Stimulated activated naive B cell treated with anti-CD40 and anti-IgM and Interleukin-4, amounts not matched to agents 10 μg/mL and 1 μg/mL and 100 μg/mL, for 72 hours (primary cell): ENCODE measurements at places on chromosomes 3 and 15.

- DNase-seq: no peak
Measured at GRCh38 chr3:40516201-40516600, 8.6 kb upstream of the ZNF621 start.

- peak; percentile 6 for DNase-seq
Measured at GRCh38 chr3:88180398-88180999, 30.7 kb downstream of the C3orf38 start.

- no peak for DNase-seq
Measured at GRCh38 chr3:14329116-14329830, 73.1 kb upstream of the SLC6A6 start.

- DNase-seq: no peak
Measured at GRCh38 chr3:150216866-150217600, 191.1 kb upstream of the TSC22D2 start.

DNA sequence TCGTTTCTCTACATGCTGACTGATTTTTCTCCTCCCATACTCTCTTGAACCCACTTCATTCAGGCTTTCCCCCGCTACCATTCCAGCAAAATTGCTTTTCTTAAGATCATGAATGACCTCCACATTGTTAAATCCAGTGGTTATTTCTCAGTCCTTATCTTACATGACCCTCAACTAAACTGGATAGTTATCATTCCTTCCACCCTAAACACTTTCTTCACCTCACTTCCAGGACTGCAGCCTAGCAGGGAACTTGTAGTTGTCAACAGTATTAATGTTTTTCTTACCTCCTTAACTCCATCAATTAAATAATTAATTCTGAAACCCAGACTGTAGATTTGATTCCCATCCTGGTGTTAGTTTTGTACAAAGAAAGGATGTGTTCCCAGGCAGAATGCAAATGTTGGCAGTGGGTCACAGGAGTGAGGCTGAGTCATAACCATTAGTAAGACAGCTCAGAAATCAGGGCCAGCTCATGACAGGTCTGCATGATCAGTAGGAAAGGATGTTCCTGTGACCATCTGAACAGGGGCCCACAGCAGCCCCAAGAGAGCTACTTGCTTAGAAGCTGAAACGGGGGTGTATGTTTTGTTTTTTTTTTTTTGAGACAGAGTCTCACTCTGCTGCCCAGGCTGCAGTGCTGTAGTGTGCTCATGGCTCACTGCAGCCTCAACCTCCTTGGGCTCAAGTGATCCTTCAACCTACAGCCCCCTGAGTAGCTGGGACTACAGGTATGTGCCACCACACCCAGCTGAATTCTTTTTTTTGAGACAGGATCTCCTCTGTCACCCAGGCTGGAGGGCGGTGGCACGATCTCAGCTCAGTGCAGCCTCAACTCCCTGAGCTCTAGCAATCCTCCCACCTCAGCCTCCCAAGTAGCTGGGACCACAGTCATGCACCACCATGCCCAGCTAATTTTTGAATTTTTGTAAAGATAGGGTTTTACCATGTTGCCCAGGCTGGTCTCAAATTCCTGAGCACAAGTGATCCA lies 9.1 kb downstream of the BCL2L10 start:
- no peak for DNase-seq

- no peak for DNase-seq
Measured at GRCh38 chr3:40044487-40044886, 235.1 kb downstream of the MYRIP start.

- DNase-seq: no peak
Measured at GRCh38 chr3:129346695-129347457, 68.2 kb downstream of the HMCES start.

DNA sequence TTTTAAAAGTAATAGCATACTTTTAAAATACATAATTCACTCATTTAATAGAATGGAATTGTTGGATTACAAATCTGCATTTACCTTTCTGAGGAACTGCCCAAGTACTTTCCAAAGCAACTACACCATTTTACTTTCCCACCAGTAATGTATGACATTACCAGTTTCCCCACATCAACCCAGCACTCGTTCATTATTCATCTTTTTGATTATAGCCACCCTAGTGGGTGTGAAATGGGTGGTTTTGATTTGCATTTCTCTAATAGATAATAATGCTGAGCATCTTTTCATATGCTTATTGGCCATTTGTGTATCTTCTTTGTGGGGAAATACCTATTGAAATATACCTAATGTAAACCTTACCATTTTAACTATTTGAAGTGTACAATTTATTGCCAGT lies 18.0 kb upstream of the EBLN2 start:
- no peak for DNase-seq

- DNase-seq: no peak
Measured at GRCh38 chr3:10988991-10989484, 3.5 kb upstream of the SLC6A1 start.

GRCh38 chr3:154236331-154236730 lies 88.0 kb downstream of the DHX36 start:
- no peak for DNase-seq

GRCh38 chr3:160220038-160220437 lies 5.2 kb upstream of the C3orf80 start:
- no peak for DNase-seq

- DNase-seq: no peak
Measured at GRCh38 chr3:149969110-149969939, 1.4 kb downstream of the PFN2 start.

DNA sequence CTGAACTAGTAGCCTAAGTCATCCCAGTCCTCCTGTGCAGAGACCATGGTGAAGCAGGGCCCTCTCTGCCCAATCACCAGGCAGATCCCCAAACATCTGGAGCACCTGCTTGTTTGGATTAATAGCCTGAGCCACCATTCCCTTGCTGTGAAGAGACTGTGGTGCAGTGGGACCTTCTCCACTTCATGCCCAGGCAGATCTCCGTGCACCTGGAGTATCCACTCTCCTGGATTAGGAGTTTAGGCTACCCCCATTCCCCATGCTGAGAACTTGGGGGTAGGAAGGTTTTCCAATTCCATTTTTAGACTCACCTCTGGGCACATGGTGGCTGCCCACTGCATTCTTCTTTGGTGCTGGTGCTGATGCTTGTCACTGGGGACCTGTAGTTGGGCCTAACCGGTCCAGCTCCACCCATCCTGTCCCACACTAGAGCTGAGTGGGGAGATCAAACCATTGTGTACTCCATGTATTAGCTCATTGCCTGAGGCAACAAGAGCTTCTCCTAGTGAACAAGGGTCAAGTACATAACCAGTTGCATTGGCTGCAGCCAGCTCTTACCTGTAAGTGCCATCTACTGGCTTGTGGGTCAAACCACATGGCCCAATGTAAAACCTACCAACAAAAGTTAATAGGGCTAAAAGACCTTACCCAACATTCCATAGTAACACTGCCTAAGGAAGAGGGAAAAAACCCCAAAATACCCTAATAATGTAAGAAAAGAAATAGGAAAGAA lies 382.5 kb upstream of the CBLB start:
- DNase-seq: no peak

DNA sequence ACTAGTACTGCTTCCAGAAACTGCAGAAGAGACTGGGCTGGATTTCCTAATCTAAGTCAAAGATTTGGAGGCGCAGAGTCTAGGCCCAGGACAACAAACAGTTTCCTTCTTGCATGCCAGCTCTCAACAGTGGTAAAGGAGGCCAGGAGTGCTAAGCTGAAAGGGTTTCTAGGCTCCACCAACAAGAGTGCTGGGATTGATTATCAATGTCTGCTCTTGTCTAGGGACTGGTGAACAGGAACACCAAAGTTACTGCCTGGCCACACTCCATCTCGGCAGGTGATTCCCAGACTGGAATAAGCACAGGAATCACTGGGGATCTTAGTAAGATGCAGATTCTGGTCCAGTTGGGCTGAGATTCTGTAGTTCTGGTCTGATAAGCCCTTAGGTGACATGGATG lies 22.8 kb upstream of the FGD5 start:
- no peak for DNase-seq

DNA sequence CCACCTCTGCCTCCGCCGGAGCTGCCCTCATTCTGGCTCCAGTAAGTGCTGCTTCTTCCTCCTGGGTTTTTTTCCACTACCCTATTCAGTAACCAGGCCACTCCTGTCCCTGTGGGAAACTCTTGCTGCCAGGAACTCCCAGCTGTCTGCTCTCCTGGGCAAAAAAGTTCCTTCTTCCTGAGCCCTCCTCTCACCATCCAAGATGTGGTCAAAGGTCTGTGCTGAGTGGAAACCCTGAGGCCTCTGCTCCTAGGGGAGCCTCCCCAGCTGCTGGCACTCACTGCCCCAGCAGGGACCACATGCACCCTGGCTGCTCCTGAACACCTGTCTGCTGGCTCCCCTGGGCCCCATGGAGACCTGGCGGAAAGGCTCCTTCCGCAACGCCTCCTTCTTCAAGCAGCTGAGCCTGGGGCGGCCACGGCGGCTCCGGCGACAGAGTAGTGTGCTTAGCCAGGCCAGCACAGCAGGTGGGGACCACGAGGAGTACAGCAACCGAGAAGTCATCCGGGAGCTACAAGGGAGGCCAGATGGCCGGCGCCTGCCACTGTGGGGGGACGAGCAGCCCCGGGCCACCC lies 454 bp downstream of the C15orf62 start:
- peak; percentile 27 for DNase-seq
